ENCODE measurements at places on chromosomes 7 and 10.

GRCh38 chr10:50375051-50375452, 123.7 kb upstream of the ASAH2 start:
- no peak for DNase-seq

DNA sequence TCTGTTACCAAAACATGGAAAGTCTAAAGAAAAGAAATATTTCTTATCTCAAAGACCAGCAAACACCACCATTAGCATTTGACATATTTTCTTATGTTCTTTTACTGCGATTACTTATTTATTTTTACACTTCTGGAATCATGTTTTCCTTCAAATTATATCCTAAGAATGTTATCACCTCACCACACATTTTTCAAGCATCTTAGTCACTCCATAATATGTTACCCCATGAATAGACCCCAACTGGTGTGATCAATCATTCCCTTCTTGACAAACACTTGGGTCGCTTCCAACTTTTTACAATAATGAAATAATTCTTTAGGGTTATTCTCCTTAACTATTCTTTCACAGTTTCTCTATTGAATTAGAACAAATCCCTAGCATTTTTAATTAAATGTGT, 67.4 kb downstream of the AMPH start:
- no peak for DNase-seq

DNA sequence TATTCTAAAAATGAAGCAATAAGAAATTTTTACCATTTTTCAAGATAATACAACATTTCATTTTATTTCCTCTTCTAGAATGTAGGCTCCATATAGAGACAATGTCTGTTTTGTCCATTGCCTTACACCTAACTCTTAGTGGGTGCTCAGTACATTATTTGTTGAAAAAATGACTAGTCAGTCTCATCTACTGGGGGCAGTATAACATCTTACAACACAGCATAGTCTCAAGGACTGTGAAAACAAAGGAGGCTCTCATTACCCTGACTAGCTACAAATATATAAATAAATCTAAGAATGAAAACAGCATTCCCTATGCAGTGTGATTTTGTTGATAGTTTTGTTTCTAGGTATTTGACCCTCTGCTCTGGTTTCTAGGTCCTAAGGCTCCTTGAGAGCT, 11.6 kb downstream of the CRPPA start:
- DNase-seq: no peak

GRCh38 chr7:34603711-34604444, 54.1 kb upstream of the NPSR1 start:
- DNase-seq: no peak

DNA sequence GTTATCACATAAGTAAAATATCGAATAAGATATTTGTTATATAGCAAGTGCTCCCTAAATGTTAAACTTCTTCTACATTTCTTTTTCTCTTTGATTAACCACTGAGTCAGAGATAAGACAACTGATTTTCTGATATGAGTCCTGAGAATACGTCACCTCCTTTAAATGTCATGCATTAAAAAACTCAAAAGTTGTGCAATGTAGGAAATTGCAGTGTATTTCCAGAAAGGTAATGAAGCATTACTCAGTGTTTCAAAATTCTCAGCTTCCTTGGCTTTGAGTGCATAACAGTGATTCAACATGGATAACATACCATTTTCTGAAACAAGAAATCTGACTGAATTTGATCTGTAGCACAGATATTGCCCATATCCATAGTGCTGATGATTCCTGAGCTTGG, 155.8 kb downstream of the BMPER start:
- no peak for DNase-seq

GRCh38 chr10:132974249-132974796, 32.0 kb upstream of the CFAP46 start:
- peak; percentile 5 for DNase-seq

- no peak for DNase-seq
Observed at GRCh38 chr10:21174715-21175495, 277.8 kb upstream of the NEBL start.

DNA sequence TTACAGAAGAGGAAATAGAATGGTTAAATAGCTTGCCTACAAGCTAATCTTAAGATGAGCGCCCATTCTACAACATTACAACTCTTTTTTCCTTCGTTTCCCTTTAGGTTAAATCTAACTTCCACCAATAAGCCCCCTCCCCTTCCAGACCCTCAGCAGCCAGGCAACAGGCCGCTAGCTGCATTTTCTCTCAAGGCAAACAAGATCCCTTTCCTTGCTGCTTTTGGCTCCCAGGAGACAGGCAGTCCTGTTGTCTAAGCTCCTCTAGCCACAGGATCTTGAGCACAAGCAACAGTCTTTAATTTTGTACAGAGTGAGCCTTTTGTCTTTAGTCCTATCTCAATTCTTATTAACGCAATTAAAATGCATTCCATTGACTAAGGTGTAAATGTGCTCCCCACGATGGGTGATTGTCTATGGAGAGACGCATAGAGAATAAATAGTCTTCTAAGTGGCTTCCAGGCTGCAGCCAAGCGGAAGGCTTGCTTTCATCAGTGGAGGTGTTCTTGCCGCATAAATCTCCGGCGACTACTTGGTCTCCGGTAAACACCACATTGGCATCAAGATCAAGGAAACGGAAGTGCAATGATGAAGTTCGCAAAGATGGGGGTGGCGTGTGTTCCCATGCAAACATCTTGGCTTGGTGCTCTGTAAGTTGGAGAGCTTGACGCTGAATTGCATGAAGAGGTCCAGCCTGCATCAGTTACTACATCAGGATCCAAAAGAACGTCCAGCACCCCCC, 181.9 kb upstream of the LYZL2 start:
- no peak for DNase-seq

GRCh38 chr10:13632440-13632839, 45.7 kb downstream of the PRPF18 start:
- no peak for DNase-seq

DNA sequence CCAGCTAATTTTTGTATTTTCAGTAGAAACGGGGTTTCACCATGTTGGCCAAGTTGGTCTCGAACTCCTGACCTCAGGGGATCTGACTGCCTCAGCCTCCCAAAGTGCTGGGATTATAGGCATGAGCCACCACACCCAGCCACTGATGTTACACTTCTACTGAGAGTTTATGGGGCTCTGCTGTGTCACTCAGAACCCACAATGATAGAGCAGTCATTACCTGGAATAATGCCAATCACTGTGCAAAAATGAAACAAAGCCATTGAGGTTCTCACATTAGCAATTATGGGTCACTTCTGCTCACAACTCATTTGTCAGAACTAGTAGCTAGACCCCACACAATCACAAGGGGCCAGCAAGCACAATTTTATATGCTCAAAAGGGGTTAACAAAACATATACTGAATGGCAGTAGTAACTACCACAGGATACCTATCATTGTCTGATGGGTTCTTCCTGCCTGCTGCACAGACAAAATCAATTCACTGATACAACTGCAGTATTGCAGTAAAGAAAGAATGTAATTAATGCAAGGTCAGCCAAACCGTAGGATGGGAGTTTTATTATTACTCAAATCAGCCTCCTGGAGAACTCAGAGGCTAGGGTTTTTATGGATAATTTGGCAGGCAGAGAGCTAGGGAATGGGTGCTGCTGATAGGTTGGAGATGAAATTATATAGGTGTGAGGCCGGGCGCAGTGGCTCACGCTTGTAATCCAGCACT, 72.1 kb upstream of the TRIM24 start:
- DNase-seq: no peak

- DNase-seq: no peak
Observed at GRCh38 chr7:98210513-98211220, 572 bp upstream of the BHLHA15 start.

GRCh38 chr7:142323706-142324105, 65.8 kb upstream of the PRSS58 start:
- peak; percentile 46 for DNase-seq

DNA sequence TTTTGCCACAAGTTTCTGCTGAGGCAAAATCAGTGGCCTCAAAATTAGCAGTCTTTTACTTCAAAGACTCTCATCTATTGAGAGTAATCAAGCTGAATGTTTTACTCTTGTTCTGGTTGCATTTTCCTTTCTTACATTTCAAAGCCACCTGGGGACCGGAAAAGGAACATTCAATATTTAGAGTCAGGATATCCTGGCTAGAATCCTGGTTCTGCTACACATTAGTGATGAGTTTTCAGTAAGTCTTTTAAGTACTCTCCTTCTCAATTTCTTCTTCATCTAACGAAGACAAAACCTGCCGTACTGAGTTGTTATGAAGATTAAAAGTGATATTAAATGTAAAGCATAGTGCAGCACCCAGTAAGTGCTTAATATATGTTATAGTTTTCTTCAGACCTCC, 52.5 kb downstream of the LAMB4 start:
- DNase-seq: no peak

DNA sequence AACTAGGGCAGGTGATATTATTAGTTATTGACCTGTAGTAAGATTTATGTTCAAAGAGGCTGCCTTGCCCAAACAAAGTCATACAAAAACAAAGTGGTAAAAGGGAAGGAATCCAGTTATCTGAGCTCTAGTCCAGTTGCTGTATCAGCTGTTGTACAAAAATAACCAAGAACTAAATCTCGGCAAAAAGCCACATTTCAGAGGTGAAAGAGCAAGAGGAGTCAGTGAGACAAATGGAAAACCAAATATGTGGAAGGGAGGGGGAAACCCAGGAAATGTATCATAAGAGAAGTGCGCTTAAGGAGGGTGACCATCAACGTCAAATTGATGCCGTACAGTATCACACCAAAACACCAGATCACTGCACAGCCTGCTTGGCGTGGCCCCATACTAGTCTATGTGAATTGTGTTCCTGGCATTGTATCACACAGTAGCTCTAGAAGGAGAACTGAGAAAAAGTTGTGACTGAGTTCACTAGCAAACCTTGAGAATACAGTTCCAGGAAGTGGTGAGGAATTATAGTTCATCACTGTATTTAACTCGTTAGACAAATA, 6.4 kb downstream of the AGBL3 start:
- DNase-seq: peak; percentile 17

- no peak for DNase-seq
Observed at GRCh38 chr7:24574950-24575349, 1.7 kb downstream of the PALS2 start.

DNA sequence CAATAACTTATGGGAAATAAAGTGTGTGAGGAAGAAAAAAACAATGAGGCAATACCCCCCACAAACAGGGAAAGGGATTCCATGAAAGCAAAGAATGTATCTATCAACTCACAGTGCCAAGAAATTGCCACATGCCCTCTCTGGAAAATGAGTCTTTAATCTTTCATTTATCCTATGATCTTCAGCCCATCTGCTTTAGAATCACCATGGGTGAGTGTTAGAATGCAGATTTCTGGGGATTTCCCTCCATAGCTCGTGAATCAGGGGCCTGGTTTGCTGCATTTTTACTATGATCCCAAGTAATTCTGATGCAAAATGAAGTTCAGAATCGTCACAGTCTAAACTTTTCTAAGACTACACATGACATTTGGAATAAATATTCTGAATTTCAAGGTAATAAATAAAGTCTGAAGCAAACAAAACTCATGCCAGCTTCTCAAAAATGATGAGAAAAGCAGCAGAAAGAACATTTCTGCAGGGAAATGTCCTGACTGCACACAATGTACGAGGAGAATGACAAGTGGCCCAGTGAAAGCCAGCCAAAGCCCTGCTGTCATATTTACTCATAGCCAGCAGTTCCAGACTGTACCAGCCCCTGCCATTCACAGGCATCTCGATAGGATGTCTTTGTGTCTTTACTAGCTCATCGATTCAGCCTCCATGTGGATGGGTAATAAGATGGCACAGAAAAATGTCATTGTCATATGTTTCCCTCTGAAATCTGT, 167.1 kb downstream of the ELMO1 start:
- no peak for DNase-seq

DNA sequence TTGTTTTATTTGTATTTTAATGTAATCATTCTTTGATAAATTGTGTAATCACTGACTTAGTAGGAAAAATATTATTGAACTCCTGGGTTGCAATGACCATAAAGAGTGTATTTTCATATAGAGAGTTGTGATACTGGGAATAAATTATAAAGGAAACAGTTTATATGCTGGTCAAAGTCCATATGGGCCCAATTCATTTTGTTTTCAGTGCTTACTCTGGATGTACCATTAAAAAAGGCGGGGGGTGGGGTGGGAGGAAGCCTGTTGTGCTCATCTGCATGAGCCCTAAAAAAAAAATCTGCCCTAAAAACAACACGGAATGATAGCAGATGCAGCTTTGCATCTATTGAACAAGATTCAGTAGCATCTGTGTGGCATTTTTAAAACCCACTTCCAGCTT, 114.2 kb downstream of the BTRC start:
- no peak for DNase-seq

- DNase-seq: no peak
Observed at GRCh38 chr10:69747179-69747578, 54.5 kb upstream of the COL13A1 start.

- DNase-seq: no peak
Observed at GRCh38 chr10:71581376-71581775, 138.2 kb downstream of the C10orf105 start.

- DNase-seq: no peak
Observed at GRCh38 chr10:118251791-118252190, 90.3 kb downstream of the FAM204A start.

DNA sequence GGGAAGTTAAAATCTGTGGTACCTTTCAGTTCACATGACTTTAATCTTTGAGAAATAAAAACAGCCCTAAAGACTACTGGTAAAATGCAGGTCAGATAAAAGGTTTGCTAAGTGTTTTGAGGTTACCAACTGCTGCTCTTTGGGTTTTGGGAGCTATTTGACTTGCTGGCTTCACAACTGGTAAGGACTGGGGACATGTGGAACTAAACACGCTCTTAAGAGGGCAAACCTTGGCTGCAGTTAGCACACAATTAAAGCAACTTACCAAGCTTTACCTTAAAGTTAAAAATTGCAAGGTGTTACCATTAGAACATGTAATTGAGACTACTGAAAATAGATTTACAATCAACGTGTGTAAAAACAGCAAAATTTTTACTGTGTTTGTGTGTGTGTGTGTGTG, 220.2 kb downstream of the PHF14 start:
- no peak for DNase-seq

DNA sequence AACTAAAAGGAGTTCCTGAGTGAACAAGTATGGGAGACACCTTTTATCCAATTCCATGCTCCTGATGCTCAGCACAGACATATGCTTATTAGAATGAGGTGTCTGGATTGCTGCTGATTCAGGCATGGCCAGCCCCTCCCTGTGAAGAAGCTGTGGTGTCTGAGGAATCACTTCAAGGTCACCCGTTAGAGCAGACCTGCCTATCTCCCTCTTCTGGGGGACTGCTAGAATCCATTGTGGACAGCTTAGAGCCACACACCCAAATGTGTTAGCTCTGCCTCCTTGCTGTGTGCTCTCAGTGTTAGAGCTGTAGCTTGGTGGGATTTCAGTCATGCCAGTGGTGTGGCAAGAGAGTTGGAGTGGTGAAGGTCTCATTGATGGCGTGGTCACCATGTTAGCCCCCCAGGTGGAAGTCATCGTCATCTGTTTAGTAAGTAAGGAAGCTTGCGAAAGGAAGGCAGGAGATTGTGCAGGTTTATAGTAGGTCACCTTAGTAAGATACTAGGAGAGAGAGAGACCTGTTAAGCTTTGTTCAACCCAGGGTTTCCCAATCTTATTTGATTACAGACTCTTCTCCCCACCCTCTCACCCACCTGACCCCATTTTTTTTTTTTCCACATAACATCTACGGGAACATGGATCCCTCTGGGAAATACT, 12.8 kb downstream of the PRXL2A start:
- DNase-seq: no peak

GRCh38 chr10:10551596-10552301, 465.9 kb upstream of the CELF2 start:
- DNase-seq: no peak

All from activated naive CD4-positive, alpha-beta T cell treated with anti-CD3 and anti-CD28 coated beads, Interleukin-2, amount 50 U/mL, for 16 hours (primary cell).